ENCODE measurements at places on chromosomes 1 and 21. TPM values are rescaled to one million over a fixed set of nuclear protein-coding genes. Genes with fewer than 3 reads are reported as not detected.

Gene RIPPLY3
- polyA plus RNA-seq: not detected

Gene POU3F1
- not detected for polyA plus RNA-seq

Gene NHLH2
- polyA plus RNA-seq: not detected

Gene SYCP1
- polyA plus RNA-seq: not detected

Gene FBLIM1
- polyA plus RNA-seq: 67.3 TPM

Gene FAM72A
- 4.3 TPM for polyA plus RNA-seq

Gene FUCA1
- polyA plus RNA-seq: 13.3 TPM

Gene GPR25
- not detected for polyA plus RNA-seq

Gene LGR6
- polyA plus RNA-seq: not detected
